ENCODE measurements at places on chromosomes 1 and 21.

- no peak for DNase-seq
Measured at GRCh38 chr1:56452027-56453011, 127.0 kb downstream of the PLPP3 start.

- DNase-seq: no peak
Measured at GRCh38 chr1:192697771-192698170, 61.8 kb downstream of the RGS13 start.

GRCh38 chr1:67855961-67856360 is 22.7 kb upstream of the GNG12 start:
- no peak for DNase-seq

DNA sequence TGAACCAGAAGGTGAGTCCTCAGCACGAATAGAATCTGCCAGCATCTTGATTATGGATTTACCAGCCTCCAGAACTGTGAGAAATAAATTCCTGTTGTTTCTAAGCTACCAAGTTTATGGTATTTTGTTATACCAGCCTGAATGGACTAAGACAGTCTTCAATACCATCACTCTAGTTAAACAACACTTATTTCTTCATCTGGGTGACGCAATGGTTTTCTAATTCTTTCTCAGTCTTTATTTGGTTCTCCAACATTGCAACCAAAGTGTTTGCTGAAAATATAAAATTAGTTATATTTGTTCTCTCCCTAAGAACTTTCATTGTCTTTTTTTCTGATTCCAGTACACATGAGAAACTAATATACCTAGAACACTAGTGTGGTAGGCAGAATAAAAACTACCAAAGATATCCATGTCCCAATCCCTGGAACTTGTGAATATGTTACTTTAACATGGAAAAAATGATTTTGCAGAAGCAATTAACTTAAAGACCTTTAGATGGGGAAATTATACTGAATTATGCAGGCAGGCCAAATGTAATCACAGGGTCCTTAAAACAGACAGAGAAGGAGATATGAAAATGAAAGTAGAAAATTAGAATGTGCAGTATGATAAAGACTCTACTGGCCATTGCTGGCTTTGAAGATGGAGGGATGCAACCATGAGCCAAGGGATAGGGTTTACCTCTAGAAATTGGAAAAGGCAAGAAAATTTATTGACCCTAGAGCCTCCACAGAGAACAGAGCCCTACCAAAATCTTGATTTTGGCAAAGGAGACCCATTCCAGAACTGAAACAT is 1115.1 kb downstream of the PLA2G4A start:
- no peak for DNase-seq

DNA sequence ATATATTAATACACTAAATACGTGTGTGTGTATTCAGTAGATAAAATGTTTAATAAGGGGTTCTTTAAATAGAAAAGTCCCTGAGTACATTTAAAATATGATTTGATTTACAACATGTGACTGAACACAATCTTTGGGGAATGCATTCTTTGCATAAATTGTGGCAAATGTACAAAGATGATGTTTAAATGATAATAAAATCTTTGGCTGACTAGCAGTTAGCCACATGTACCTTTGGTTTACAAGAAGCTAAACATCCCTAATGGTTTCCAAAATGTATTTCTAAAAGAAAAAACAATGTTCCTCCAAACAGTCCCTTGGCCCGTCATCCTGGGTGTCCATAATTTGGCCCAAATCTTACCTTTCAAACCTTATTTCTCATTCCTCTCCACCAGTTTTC is 106.4 kb upstream of the MARK1 start:
- no peak for DNase-seq

GRCh38 chr1:9451081-9451480 is 88.2 kb upstream of the SLC25A33 start:
- DNase-seq: no peak

- no peak for DNase-seq
Measured at GRCh38 chr1:4702932-4703331, 48.5 kb downstream of the AJAP1 start.

DNA sequence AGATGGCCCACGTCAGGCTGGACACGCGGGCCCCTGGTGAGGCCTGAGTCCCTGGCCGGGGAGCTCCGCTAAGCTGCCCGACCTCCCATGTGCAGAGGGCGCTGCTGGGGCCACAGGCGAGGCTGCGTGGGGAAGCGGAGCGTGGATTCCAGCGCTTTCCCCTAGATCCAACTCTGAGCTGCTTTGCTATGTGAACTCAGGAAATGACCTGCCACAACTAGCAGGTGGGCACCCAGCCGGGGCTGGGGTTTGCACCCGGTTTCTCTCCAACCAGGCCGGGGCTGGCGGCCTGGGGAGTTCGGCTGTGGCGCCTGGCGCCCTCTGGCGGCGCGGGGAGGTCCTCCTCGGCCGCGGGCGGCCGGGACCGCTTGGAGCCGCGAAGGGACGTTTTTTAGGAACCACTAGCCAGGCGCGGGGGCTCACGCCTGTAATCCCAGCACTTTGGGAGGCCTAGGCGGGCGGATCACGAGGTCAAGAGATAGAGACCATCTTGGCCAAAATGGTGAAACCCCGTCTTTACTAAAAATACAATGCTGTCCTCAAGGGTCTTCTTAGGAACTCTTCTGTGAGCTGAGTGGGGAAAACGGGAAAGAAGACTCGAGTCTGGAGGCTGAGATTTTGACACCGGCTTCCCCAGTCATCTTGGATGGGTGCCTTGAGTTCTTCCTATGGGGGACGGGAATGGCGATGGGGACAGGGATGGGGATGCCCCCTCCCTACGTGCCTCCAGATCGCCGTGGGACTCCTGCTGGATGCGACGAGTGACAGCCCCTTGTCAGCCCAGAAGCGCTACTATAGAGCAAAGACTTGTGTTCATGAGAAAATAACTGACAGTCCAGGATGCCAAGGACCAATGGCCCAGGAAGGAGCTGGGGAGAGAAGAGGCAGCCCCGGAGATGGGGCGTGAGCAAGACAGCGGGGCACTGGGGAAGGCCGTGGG is 12.6 kb downstream of the PYCR2 start:
- peak; percentile 64 for DNase-seq

- no peak for DNase-seq
Measured at GRCh38 chr1:81201779-81202178, 599.0 kb upstream of the ADGRL2 start.

DNA sequence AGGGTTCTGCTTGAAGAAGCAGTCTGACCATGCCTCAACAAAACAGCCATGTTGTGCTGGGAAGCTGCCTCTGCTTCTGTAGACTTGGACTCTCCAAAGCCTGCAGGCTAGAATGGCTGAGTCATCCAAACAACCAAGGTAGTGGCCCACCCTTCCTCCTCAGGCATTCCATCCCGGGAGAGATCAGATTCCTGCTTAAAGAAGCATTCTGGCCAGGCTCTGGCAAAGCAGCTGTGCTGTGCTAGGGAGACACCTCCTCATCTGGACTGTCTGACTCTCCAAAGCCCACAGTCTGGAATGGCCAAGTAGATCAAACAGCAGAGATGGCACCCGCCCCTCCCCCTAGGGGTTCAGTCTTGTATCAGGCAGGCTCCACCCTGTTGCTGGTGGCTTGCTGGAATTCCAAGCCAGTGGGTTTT is 38.3 kb upstream of the F3 start:
- no peak for DNase-seq

GRCh38 chr1:24930260-24931145 is at the start of gene RUNX3:
TSS of gene RUNX3 (minus strand) at chr1:24930276. CDS start at chr1:24929868, 408 bp downstream.
- peak; percentile 96 for DNase-seq

GRCh38 chr1:183223467-183223866 is 37.4 kb downstream of the LAMC2 start:
- no peak for DNase-seq

GRCh38 chr21:42089093-42089631 is 18.0 kb downstream of the UMODL1 start:
- DNase-seq: no peak

DNA sequence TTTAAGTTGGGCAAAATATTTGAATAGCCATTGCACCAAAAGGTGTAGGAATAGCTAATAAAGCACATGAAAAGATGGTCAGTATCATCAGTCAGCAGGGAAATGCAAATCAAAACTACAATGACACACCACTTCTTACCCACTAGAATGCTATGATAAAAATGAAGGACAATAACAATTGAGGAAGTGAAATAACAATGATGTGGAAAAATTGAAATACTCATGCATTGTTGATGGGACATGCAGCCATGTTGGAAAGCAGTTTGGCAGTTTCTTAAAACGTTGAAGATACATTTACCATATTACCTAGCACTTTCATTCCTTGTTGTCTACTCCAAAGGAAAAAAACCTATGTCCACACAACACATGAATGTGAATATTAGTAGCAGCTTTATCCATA is 28.4 kb downstream of the HSD3B1 start:
- DNase-seq: no peak

GRCh38 chr1:157485793-157486192 is 66.5 kb downstream of the FCRL5 start:
- DNase-seq: no peak

DNA sequence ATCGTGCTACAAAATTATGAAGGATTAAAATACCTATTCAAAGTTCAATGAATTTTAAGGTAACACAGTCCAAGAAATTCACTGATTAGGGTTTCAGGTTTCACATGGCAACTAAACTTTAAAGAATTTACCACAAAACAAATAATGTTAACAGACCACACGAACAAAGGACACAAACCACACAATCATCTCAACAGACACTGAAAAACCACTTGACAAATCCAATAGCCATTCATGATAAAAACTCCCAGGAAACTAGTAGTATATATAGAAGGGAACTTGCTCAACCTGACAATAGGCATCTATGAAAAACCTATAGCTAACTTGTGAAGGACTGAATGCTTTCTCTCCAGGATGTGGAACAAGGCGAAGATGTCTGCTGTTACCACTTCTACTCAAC is 21.1 kb upstream of the SH2D5 start:
- DNase-seq: no peak

- DNase-seq: no peak
Measured at GRCh38 chr1:156115514-156116374, 1.2 kb downstream of the LMNA start.

- DNase-seq: no peak
Measured at GRCh38 chr1:211353562-211354212, 27.1 kb downstream of the TRAF5 start.

DNA sequence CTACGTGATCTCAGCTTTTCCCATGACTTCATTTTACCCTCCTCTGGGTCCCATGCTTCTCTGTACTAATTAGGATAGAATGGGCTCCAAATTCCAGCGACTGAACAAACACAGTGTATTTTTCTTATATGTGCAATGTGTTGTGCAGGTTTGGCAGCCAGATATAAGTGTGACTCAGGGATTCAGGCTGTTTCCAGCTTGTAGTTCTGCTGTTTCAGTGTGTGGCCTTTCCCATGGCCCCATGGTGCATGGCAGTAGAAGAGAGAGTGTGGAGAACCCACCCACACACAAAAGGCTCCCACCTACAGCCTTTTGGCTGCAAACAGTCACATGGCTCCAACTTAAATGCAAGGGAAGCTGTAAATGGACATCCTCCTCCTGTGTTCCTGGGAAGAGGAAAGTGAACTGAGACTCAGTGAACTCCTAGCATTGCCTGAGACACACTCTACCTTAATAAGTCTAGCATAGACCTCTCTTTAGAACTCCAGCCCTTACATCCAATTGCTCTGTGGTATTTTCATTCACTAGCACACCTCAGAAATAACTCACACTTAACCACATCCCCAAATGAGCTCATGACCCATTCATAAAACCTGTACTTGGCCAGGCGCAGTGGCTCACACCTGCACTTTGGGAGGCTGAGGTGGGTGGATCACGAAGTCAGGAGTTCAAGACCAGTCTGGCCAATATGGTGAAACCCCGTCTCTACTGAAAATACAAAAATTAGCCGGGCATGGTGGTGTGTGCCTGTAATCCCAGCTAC is 58.7 kb downstream of the KIAA0040 start:
- DNase-seq: no peak

DNA sequence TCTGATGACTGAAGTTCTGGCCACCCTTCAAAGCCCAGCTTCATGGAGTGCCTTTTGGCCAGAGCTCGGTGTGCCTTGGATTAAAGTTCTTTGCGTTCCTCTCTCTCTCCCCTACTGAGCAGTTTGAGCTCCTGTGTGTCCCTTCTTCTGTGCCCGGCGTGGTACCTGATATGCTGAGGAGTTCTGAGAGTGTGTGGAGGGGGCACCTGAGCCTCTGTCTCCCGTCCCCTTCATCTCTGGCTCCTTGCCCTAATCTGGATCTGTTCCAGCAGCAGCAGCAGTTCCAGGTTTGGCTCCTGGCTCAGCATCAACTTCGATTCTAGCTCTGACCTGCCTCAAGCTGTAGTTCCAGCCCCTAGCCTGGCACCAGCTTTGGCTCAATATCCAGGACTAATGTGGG is 25.1 kb upstream of the MYCL start:
- no peak for DNase-seq

DNA sequence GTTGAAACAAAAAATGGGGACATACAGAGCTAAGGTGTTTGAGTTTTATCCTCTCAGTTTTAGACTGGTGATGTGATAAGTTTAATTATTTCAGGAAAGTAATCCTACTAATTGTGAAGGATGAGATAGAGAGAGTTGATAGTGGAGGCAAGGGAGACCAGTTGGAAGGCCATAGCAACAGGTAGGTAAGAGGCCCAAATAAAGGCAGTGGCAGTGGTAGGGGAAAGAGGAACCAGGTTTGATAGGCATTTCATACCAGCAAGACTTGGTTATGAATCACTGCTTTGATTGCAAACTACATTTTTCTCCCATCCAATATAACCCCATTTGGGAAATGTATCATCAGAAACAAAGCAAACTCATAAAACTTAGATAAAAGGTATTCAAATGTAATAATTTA is 63.1 kb upstream of the SH3GLB1 start:
- DNase-seq: no peak

GRCh38 chr1:109104364-109105151 is 9.4 kb upstream of the ELAPOR1 start:
- DNase-seq: no peak

DNA sequence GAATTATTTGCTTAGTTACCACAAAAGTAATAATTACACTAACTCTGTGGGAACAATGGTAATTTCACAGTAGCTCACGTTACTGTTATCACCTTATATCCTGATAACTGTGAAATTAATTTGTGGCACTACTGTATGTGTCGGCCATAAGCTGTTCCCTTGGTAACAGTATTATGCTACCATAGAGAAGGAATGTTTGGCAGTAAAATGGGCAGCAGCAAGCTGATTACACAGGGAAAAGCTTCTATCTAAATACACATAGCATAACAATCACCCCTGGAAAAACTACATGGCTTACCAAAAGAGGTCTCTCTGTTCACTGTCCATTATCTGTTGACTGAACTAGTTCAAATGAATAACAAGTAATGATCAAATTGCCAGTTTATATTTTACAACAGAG is 124.1 kb downstream of the DPYD start:
- no peak for DNase-seq

DNA sequence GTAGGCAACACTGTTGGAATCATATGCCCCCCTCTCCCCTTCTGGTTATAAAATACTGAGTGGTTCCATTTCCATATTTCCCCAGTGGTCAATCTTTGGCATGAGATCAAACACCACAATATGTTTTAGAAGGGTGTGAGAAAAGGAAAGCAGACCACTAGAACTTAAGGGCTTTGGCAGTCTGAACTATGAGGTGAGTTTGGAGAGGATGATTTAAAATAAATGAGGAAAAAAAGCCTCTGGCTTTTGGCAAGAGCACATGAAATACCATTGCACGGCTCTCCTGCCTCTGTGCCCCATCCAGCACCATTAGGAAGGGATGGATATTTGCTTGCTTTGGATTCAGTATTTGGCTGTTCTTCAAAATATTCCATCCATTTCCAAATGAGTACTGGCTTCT is 339.5 kb upstream of the C1orf87 start:
- no peak for DNase-seq

Measured in T-helper 1 cell (primary cell).